Dermis blood vessel endothelial cell (primary cell): ENCODE measurements at places on chromosomes 1 and 21. TPM values are rescaled to one million over a fixed set of nuclear protein-coding genes. Genes with fewer than 3 reads are reported as not detected.

Gene GFI1
- total RNA-seq, result under 0.01 TPM in 1 of 2 replicates, not detected in the other

Gene UBXN10
- total RNA-seq, result 0.05 TPM in 1 of 2 replicates, not detected in the other

Gene USP21
- total RNA-seq, result 5.4 and 12.8 TPM in 2 replicates

Gene LELP1
- not detected in 2 replicates for total RNA-seq

Gene CNR2
- not detected in 2 replicates for total RNA-seq
